Smooth muscle cell of trachea (primary cell): ENCODE measurements at places on chromosomes 6 and 20. TPM values are rescaled to one million over a fixed set of nuclear protein-coding genes. Genes with fewer than 3 reads are reported as not detected.

The TTLL9 gene
- total RNA-seq: 0.17 TPM in 1 of 2 replicates, not detected in the other

The RAET1G gene
- 5.7 and 5.8 TPM in 2 replicates for total RNA-seq

The RHAG gene
- total RNA-seq: not detected in 2 replicates

The SYNDIG1 gene
- 0.17 TPM in 1 of 2 replicates, not detected in the other for total RNA-seq

The SLCO4A1 gene
- 0.66 and 1.3 TPM in 2 replicates for total RNA-seq
